ENCODE measurements at places on chromosomes 12 and 14.
A peak's percentile ranks its signal among the peaks of the same experiment; 100 is the strongest.

- no peak for DNase-seq
These were observed 108.0 kb downstream of the KITLG start for GRCh38 chr12:88472248-88472647.

DNA sequence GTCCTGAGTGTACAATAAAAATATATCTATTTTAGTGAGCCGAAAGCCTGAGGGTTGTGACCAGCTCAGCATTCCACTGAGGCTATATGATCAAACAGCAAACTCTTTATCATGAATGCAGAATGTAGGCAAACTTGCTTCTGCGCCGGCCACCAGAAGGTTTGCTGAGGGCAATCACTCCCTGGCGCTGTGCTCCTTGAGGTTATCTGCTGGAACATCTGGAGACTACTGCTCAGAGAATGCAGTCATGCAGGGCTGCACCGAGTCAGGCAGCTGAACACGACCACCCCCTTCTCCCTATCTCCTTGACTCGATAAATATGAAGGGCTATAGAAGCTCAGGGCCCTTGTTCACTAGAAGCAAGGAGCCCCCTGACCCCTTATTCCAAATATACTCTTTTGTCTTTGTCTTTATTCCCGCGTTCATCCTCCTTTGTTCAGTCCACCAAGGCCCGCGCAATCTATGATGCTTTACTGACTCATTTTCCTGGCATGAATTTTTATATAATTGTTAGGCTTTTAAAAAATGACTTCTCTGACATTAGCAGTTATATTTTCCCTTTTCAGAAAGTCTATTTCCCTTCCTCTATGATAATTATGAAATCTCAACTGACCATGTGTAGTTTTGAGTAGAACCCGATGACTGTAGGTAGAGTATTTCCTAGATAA, 1089.3 kb downstream of the SLC16A7 start:
- no peak for DNase-seq

GRCh38 chr12:26853303-26854030, 20.5 kb upstream of the ITPR2 start:
- DNase-seq = peak; percentile 30

GRCh38 chr12:99644629-99645028, 2.9 kb upstream of the GARIN6 start:
- no peak for DNase-seq

All from activated naive CD8-positive, alpha-beta T cell treated with anti-CD3 and anti-CD28 coated beads, Interleukin-2, amount 50 U/mL, for 16 hours (primary cell).